Daoy (cell line): ENCODE measurements at places on chromosomes 1 and 21. TPM values are rescaled to one million over a fixed set of nuclear protein-coding genes. Genes with fewer than 3 reads are reported as not detected.

- no peak for DNase-seq
Observed at GRCh38 chr1:46437723-46438122, 43.6 kb downstream of the FAAH start.

DNA sequence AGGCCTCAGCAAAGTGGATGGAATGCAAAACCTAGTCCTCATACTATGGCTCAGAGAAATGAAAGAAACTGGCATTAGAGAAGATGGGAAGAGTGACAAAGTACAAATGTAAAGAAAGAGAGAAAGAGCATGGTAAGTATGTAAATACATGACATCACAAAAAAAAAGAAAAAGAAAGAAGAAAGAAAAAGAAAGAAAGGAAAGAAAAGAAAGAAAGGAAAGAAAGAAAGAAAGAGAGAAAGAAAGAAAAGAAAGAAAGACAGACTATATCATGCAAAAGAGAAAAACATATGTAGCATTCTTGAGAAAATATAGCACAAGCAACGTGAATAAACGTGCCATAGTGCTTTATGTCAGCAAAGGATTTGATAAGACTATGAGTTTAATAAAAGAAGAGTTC lies 76.1 kb upstream of the CACHD1 start:
- no peak for DNase-seq

DNA sequence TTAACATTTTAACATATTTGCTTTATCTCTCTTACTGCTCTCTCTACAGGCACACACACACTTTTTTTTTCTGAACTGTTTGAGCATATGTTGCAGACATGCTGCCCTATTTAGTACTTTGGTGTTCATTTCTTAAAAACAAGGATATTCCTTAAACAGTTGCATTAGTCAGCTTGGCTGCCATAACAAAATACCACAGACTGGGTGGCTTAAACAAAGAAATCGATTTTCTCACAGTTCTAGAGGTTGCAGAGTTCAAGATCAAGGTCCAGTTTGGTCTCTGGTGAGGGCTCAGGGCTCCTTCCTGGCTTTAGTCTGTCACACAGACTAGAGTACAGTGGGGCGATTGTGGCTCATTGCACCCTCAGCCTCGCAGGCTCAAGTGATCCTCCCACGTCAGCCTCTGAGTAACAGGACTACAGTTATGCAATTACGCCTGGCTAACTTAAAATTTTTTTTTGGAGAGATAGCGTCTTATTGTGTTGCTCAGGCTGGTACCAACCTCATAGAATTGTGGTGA lies 46.7 kb downstream of the RPRD2 start:
- peak; percentile 15 for DNase-seq

The ILDR2 gene
- 9.6 and 15.7 TPM in 2 replicates for total RNA-seq

DNA sequence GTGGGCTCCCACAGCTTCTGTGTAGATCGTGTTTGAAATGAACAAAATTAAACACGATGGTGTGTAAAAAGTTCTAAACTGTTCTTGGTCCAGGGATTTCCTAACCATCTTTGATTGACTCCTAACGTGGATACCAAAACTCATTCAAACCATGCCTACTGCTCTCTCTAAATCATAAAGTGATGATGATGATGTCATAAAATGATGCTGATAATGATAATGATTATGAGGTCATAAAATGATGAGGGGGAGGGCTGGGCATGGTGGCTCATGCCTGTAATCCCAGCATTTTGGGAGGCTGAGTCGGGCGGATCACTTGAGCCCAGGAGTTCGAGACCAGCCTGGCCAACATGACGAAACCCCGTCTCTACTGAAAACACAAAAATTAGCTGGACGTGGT lies 133.3 kb upstream of the COA6 start:
- DNase-seq: no peak
